ENCODE measurements at places on chromosomes 5 and 9.

- DNase-seq = no peak
Observed at GRCh38 chr9:75176037-75176436, 87.7 kb downstream of the OSTF1 start.

- no peak for DNase-seq
Observed at GRCh38 chr5:38755181-38755580, 90.6 kb upstream of the OSMR start.

- no peak for DNase-seq
Observed at GRCh38 chr9:136059851-136060670, 35.0 kb downstream of the NACC2 start.

DNA sequence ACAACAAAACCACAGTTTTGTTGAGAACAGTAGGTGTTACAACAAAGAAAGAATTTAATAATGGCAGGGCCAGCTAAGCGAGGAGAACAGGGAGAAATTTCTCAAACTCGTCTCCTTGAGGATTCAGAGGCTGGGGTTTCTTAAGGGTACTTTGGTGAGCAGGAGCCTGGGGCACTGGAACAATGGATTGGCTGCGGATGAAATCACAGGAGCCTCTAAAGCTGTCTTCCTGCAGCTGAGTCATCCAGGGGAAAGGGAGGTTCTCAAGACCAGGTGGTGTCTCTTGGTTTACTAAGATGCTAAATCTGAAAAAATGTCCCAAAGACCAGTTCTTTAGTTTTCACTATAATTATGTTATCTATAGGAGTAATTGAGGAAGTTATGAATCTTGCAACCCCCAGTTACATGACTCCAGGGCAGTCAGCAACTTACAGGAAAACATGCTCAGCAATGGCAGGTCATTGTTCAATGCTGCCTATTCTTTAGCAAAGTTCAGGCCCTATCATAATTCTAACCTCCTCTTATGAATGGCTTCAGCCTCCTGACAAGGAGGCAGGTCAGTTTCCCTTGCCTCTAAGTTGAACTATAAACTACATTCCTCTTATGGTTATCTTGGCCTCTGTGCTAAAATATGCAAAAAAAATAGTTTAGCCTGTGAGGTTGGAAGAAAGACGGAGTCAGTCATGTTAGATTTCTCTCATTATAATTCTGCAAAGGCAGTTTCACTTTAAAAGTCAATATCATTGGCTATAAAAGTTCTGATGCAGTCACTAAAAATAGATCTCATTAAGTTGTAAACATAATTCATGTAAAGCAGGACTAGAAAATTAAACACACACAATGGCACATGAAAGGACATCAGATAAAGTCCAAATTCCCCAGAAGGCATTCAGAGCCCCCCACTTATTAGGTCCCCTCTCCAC lies 63.3 kb upstream of the CKS2 start:
- DNase-seq = no peak

GRCh38 chr9:37976714-37977477 lies 73.0 kb upstream of the SLC25A51 start:
- DNase-seq = no peak

- no peak for DNase-seq
Observed at GRCh38 chr9:95411054-95411892, 93.8 kb upstream of the FANCC start.

DNA sequence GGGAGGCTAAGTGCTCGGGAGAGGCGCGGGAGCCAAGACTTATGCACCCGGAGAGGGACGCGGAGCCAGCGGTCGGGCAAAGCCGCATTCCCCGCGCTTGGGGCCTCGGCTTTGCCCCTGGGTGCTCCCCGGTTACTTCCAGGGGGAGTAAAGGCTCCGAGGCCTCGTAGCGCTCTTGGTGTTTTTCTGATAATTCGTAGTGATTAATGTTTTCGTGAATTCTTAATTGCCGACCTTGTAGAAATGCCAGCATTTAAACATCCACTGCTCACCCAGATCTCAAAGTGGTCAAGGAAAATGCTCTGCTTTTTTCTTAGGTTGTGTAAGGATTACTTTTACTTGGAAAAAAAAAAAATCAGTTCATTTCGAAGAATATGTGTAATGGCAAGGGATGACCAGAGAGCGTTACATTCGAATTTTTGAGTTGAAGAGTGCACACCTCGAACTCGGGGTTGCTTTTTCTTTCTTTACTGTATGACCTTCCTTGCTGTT lies 654 bp upstream of the TUT7 start:
- no peak for DNase-seq

- DNase-seq = no peak
Observed at GRCh38 chr5:80246995-80247729, 8.7 kb downstream of the SERINC5 start.

- no peak for DNase-seq
Observed at GRCh38 chr9:20340511-20340861, 281.8 kb downstream of the MLLT3 start.

- no peak for DNase-seq
Observed at GRCh38 chr5:123720955-123721354, 209.0 kb downstream of the CSNK1G3 start.

DNA sequence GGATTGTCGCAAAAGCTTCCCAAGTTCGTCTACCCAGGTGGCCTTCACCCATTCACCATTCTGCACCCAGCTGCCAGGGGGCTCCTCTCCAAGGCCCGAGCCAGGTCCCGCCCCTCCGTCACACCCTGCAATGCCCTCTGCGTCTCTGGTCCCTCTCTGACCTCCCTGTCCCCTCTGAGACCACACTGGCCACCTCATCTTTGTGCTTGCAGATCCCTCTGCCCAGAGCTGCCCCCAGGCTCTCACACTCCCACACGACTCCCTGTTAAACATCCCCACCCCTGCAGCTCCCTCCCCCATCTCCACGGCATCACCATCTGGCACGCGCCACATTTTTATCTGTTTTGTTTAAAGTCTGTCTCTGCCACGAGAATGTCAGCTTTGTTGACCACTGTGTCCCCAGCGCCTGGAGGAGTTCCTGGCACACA lies 243.6 kb downstream of the PBX3 start:
- no peak for DNase-seq

- DNase-seq = no peak
Observed at GRCh38 chr9:129570450-129571297, 50.2 kb downstream of the C9orf50 start.

Data from naive B cell (primary cell).